Hematopoietic multipotent progenitor cell treated with erythropoietin and hydrocortisone succinate and interleukin-3 and kit ligand, for 6 days (in vitro differentiated cells): ENCODE measurements at places on chromosomes 1 and 21.
A peak's percentile ranks its signal among the peaks of the same experiment; 100 is the strongest.

DNA sequence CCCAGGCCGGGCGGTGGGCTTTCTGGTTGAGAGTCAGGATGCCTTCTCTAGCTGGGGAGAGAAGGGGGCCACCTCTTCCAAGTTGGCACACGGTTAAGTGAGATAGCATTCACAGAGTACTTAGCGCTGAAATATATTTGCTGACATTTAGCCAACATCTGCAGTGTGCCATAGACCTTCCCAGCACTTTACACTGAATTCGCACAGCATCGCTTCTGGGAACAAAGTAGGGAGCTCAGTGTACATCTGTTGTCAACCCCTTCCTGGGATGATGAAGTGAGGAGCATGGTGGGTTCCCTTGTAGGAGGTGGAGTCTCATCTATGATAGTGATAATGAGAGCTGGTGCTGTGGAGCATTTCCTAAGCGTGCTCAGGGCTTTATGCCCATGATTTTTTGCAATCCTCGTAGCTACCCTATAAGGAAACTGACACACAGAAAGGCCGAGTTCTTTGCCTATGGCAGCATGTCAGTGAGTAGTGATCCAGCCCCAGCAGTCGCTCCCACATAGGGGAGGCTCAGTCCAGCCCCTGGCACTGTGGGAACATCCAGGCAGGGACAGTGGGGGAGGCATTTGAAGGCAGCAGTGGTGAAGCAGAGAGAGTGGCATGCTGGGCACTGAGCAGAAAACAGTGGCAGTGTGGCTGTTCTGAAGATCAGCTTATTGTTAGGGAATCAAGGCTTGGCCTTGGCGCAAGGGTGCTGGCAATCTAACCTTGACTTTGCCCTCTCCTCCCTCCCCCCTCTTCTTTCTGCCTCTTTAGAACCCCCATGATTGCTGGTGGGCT lies 176.2 kb downstream of the PGBD5 start:
- DNase-seq: no peak

DNA sequence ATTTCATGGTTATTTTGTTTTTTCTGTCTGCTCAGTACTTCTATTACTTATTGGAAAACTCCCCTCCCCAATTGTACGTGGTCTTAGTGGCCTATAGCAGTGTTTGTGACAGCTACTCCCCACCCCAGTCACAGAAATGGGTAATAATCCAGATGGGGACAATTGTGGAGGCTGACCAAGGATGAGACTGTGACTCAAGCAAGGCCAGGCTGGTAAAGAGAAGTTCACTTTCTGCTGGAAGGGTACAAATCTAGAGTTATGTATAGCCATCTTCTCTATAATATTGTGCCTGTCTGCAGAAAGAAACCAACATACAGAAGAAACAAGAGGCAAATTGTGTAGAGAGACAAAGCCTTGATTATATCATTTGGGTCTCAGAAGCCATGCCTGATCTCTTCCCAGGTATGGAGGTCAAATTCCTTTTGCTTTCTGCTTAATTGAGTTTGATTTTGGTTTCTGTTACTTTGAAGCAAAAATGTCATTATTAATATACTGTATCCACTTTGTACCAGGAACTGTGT lies 270.4 kb downstream of the HLX start:
- DNase-seq: no peak

DNA sequence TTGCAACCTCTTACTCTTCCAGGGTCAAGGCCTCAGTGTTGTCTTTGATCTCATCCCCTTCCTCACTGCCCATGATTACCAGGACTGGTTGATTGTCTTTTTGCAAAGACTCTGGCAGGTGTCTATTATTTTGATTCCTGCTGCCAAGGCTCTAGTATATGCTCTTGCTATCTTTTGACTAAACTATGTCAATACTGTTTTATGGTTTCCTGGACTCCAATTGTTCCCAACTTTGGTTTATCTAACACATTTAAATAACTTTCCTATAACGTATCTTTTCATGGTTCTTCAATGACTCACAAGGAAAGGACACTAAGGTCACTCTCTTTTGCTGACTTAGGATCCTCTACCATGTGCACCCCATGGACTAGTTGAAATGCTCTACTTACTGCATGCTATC lies 141.5 kb downstream of the PTPRC start:
- no peak for DNase-seq

GRCh38 chr1:1926886-1927660 lies 8.0 kb upstream of the TMEM52 start:
- DNase-seq: no peak

- peak; percentile 53 for DNase-seq
Observed at GRCh38 chr1:21823206-21823979, 11.3 kb downstream of the LDLRAD2 start.

DNA sequence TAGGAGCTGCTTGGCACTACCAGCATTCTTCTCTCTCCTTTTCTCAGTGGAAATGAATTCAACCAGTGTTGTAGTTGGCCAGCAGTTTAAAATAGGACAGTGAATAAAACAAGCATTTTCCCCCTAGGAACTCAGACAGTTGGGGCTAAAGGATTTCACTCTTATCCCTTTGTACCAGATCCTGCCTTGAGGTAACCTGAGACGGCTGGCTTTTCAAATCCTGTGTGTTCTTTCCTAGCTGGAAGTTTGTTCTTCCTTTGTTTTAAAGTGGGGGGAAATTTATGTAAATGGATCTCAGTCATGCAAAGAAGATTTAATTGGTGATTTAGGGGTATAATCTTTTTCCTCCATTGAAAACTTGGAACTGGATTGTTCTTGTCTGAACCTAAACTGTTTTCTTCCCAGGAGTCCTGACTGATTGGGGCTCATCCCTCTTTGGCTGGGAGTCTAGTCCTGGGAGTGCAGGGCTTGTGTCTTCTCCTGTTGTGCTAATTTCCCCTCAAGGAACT lies 23.3 kb downstream of the ZP4 start:
- no peak for DNase-seq

DNA sequence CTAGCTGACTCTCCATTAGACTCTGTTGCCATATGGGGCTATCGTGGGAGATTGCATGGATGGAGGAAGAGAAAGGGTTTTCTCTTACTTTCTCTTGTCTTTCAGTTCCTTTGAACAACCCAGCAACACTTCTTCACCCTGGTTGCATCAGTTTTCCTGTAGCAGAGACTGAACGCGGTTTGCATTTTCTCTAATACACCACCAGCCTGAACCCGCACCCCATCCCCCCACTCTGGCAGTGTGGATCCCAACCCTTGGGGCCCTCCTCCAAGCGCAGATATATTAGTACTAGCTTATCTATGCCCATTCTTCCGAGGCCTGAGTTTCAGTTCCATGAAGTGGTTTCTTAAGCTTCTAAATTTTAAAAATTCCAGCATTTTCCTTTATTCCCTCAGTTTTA lies 12.6 kb downstream of the DR1 start:
- no peak for DNase-seq

- no peak for DNase-seq
Observed at GRCh38 chr1:173445656-173446055, 31.5 kb upstream of the PRDX6 start.

DNA sequence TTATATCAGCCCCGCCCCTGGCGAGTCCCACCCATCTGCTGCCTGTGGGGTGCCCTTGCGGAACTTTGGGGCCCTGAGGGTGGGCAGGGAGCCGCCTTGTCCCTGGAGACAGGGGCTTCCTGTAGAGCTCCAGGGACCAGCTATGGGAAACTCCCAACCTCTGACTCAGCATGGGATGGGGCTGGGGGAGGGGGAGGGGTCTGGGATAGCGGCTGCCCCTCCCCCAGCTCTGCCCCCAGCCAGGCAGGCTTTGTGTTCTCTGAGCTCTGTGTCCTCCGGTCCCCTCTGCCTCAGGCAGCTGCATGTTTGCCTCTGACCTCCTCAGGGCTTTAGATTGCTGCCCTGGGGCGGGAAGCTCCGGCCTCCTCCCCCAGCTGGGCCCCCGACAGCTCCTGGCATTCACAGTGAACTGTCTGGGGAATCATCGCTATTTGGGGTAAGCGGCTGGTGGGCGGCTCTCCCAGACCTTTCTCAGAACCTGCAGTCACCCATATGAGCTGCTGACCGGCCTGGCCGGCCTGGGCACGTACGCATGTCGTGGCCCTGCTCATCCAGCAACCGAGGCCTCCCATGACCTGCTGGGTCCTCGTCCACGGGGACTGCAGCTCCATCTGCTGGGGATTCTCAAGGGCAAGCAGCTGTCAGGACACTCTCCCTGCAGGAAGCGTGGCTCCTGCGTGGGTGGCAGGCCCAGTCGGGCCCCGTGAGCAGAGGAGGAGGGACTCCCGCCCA lies 17.1 kb downstream of the ARHGEF16 start:
- DNase-seq: no peak

GRCh38 chr1:54798206-54798605 lies 2.9 kb downstream of the TTC22 start:
- DNase-seq: no peak

GRCh38 chr21:25581582-25581981 lies 25.7 kb downstream of the MRPL39 start:
- DNase-seq: no peak

DNA sequence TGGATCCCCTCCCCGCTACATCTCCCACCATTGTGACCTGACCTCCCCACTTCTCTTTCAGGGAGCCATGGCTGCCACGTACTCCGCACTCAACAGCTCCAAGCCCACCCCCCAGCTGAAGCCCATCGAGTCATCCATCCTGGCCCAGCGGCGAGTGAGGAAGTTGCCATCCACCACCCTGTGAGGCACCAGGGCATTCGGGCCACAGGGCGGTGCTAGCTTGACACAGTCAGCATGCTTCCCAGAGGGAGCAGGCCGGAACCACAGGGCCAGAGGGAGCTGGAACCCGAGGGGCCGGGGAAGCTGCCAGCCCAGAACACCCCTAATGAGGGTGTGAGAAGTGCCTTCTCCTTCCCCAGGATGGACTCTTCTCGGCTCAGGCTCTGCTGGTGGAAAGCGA lies 44.5 kb downstream of the RPS6KA1 start:
- no peak for DNase-seq
